ENCODE measurements at places on chromosomes 6 and 20.

DNA sequence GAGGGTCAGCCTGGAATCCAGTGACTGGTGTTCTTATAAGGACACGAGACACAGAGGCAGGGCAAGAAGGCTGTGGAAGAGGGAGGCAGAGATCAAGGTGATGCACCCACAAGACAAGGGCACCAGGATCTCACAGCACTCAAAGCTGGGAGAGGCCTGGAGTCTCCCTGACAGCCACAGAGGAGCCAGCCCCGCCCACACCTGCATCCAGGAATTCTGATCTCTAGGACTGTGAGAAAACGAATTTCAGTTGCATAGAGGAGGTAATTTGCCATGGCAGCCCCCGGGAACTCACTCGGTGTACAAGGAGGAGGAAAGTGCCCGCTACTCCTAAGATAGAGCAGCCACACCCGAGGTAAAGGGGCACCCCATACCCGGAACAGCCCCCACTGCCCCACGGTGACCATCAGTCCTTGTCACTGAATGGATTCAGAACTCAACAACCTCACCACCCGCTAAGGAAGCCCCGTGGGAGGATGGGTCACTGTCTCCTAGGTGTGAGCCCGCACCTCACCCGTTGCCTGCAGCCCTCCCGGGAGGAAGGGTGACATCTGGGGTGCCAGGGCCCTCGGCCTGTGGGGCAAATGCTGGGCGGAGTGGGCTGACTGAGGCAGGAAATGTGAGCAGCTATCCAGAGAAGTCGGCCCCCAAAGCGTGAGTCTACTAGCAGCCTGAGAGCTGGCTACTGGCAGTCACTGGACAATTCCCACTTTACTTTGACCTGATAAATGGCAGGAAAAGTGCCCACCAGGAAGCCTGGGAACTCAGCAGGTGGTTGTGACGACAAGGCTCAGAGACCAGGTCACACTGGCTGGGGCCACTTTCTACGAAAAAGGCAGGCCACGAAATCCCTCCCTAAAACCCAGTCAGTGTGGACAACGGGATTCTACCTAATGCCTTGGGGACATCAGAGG, 22.4 kb downstream of the DLL1 start:
- no peak for DNase-seq

DNA sequence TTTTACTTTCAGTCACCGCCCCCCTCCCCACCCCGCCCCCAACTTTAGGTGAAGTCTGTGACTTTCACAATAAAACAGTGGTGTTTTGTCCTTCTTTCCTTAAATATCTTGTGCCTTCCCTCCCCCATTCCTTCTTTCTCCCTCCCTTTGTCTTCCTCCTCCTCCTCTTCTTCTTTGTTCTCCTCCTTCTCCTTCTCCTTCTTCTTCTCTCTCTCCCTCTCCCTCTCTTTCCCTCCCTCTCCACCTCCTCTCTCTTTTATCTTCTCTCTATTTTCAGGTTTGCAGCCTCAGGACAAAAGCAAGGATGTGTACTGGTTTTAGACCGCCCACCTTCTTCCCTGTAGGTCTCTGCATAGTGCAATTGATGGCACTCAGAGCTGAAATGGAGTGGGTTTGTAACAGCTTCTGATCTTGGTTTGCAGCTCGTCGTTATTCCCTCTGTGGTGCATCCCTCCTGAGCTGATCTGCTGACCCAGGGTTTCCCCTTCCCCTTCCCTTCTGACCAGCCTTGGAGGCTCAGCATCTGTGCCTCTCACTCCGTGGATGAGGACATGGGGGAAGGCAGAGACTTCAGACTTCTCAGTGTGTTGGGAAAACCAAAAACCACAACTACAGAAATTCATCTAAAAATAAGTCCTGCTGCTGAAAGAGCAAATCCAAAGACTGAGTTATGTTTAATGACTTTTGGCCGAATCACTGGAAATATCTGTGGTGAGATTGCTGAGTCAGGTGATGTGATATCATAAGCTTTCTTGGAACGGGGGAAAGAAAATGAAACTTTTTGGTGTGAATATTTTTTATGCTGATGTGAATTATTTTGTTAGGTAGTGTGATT, 6.9 kb downstream of the VGLL2 start:
- no peak for DNase-seq

DNA sequence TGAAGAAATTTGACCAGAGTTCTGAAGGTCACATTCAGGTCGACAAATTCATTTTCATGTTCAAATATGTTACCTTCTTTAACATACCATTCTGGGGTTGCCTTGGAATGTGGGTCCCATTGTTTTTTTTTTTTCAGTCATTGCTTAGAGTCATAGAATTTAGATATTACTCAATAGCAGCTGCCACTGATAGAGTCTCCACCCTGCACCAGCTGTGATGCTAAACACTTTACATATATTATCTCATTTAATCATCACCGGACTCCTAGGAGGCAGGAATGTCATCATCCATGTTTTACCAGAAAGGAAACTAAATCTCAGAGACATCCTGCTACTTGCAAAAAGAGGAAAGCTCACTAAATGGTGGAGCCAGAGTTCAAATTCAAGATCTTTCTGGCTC, 204.7 kb downstream of the ESR1 start:
- DNase-seq, result no peak

GRCh38 chr6:105898286-105898685, 187.8 kb upstream of the PRDM1 start:
- DNase-seq, result no peak

DNA sequence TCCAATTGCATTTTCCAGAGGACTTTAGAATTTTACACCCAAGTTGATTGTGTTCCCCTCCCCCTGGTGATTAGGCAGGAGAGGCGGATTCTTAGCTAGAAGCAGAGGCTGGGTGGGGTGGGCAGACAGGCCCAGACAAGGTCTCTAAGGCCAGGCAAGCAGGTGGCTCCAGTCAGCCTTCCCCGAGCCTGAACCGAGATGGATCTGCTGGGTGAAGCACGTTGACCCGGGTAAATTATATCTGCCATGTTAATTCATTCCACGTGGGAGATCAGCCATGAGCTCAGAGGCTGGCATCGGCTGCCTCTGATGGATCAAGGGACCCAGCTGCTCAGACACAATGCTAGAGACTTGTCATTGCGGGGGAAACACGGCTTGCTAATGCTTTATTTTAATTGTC, 159.5 kb upstream of the MAFB start:
- no peak for DNase-seq

DNA sequence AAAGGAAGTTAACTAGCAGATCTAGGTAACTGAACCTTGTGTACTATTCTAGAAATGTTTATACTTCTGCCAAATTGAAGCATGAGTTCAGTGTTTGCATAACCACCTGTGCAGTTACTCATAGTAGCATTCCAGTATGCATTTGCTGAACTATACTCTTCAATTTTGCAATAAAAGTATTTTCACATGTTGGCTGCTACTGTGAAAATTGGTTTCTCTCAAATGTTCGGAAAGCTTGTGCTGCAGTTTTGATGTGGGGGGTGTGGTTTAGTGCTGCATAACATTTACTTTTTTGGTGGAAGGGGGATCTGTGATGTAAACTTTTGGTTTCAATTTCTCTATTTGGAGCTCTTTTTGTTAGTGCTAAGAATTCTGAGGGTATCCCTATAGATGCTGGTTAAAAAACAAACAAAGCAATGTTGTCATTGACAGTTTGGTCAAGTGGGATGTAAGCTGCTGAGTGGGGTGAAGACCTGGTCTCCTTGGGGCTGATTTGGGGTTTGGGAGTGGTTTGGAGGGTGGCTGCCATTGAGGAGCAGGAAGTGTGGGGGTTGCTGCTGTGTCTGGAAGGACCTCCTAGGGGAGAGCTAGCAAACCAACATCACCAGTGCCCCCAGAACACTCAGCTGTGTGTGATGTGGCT, 87.8 kb downstream of the CARMIL1 start:
- peak; percentile 44 for DNase-seq

- no peak for DNase-seq
Observed at GRCh38 chr20:3847429-3847940, 851 bp downstream of the MAVS start.
